Renal pelvis (tissue), 12 donors: ENCODE measurements at places on chromosomes 11 and 22. TPM values are rescaled to one million over a fixed set of nuclear protein-coding genes. Genes with fewer than 3 reads are reported as not detected.

BTG4 gene
- polyA plus RNA-seq: not detected

RAB39A gene
- 0.86 TPM for polyA plus RNA-seq

PRRG4 gene
- 5.8 TPM for polyA plus RNA-seq

ZDHHC13 gene
- 21.5 TPM for polyA plus RNA-seq

GRCh38 chr11:129041611-129042018 lies 98.9 kb upstream of the TP53AIP1 start:
- no peak for DNase-seq

- no peak for DNase-seq
Observed at GRCh38 chr22:48754611-48755058, 1073.0 kb downstream of the BRD1 start.

DNA sequence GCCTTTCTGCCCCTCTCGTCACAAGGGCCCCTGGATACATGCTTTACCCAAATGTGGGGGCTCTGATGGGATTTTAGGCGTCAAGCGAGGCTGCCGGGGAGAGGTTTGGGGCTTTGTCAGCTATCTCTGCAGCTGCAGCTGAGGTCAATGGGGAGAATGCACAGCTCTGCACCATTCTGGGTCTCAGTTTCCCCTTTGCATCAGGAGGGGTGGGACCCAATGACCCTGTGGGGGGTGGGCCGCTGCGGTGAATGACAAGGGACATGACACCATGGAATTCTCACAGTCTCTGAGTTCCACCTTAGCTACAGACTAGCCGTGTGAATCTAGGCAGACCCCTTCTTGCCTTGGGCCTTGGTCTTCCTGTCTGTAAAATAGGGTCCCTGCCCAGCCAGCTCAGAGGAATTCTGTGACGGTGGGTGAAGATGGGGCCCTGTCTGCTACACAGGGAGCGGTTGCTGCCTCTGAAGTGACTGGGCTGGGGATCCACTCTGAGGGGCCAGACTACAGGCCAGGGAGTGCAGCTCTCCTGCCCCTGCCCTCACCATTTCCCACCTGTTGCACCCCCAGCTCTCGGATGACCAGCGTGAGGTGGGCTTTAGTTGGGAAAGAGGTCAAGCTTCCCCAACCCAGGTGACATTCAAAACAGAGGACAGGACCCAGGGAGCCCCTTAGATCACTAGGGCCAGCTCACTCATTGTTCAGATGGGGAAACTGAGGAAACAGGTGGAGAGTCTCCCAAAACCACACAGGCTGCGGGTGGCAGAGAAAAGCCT lies 35.9 kb upstream of the WNT11 start:
- DNase-seq: no peak

DNA sequence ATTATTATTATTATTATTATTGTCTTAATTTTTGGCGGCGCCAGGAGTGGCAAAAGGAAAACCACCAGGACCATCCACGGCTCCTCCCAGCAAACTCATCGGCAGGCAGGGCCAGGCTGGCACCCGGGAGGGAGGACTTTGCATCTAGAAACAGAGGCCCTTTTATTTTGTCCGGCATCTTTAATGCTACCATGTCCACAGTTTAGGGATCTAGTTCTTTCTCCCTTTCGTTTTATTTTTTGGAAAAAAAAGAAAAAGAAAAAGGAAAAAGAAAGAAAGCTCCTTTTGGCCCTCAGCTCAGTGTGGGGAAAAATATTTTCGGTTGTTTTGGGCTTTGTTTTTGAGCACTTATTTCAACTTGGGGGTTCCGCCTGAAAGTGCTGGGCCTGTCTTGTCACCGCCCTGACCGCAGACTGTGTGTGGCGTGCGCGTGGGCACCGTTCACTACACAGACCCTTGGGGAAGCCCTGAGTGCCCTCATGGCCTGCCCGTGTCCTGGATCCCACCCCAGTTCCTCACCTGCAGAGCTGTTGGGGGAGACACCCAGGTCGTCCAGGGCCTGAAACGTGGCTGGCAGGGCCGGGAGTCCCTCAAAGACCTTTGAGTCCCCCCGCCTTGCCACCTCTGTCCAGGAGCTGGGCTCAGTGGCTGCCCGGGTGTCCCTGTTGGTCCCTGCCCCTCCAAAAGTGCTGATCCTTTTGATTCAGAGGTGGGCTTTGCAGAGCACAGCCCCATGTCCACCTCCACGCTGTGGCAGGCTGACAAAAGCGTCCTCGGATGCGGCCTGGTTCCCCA lies 69.1 kb upstream of the PPARA start:
- DNase-seq: no peak

DNA sequence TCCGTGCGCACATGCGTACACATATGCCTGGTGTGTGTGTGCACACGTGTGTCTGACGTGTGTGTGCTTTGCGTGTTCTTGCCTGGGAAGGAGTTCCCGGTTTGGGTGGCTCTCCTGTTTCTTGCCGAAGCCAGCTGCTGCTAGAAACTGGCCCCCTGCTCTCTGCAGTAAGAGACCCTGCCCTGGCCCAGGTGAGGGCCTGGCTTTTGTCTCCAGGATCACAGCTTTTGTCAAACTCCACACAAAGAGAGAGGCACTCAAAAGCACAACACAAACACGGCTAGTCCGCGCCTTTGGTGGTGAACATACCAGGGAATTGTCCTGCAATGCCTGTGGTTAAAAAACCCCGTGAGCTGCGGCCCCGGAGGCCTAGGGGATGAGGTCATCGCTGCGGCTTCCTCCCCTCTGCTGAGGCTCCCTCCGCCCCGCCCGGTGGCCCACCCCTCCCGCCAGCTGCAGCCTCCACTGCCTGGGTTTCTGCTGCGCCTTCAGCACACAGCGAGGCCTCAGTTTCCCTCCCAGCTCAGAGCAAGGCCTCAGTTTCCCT lies 88.9 kb downstream of the KCNQ1 start:
- peak; percentile 75 for DNase-seq
